Stimulated activated CD8-positive, alpha-beta memory T cell treated with anti-CD3 and anti-CD28 coated beads, Interleukin-7, amount 100 ng/mL, for 24 hours (primary cell): ENCODE measurements at places on chromosomes 12 and 14.

DNA sequence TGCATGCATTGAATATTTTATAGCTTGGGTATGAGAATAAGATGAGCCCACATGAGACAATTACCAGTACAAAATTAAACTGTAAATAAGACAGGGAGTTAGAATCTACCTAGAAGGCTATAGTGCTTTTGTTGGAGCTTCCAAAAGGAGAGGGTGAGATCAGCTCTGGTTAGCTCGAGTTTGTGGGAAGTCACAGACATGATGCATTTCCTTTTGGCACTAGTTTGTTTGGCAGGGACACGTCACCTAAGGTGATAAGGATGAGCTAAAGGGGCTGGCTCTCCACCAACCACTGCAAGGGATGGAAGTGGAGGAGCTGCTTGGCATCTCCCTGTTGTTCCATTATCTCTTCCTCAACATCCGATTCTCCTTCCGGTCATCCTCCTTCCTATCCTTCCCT is 48.5 kb upstream of the CPM start:
- no peak for DNase-seq

- DNase-seq: no peak
Observed at GRCh38 chr14:104425171-104425681, 154.3 kb upstream of the C14orf180 start.

DNA sequence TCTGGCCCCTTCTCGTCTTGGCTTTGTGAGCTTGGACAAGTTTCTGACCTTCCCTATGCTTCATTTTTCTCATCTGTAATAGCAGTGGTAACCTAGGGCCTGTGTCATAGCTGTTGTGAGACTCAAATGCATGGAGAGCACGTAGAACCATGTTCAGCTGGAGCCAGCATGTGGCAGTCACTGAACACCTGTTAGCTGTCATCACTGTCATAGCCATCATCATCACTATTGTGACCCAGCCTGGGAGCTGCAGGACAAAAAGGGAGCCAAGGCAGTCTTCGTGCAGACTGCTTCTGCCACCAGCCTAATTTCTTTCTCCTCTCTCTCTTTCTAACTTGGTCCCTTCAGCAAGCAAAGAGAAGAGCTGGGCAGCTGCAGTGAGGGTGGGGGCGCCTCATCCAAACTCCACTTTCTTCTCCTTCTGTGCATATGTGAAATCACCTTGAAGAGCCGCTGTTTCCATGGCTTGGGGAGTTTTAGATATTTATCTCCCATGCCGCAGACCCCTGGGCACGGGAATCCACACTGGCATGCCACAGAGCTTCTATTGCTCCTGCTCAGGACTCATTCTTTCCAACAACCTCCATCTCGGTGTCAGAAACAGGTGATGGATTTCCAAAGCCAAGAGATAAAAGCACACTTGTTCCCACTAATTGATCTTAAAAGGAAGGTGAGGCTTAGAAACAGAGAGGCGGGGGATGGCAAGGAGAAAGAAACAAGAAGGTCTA is 87.0 kb downstream of the SRRM4 start:
- DNase-seq: no peak

- no peak for DNase-seq
Observed at GRCh38 chr12:74598819-74599218, 61.2 kb downstream of the ATXN7L3B start.

DNA sequence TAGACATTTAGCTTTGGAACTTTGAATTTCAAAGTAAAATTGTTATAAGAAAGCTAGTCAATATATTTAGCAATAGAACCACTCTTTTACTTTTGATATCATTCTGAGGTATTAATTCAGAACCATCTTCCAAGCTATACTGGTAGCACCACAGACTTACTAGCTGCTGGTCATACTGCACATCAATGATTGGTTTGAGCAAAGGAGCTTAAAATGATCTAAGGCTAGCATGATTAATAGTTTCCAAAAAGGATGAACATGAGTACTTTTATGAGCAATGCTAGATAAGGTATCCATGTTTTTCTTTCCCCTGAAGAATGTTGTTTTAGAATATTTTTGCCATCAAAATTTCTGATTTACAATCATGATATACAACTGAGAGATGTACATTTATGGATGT is 17.2 kb downstream of the CNIH1 start:
- DNase-seq: no peak

GRCh38 chr14:37594971-37595808 is at the start of the genes FOXA1 and TTC6:
Gene FOXA1, minus strand, starts transcription at chr14:37595249. Its CDS starts 277 bp downstream, at chr14:37594972.
Gene TTC6, plus strand, starts transcription at chr14:37595629. Its CDS starts 26,436 bp downstream, at chr14:37622065.
- DNase-seq: no peak
